ENCODE measurements at places on chromosomes 6 and 20. TPM values are rescaled to one million over a fixed set of nuclear protein-coding genes. Genes with fewer than 3 reads are reported as not detected.
A peak's percentile ranks its signal among the peaks of the same experiment; 100 is the strongest.

DNA sequence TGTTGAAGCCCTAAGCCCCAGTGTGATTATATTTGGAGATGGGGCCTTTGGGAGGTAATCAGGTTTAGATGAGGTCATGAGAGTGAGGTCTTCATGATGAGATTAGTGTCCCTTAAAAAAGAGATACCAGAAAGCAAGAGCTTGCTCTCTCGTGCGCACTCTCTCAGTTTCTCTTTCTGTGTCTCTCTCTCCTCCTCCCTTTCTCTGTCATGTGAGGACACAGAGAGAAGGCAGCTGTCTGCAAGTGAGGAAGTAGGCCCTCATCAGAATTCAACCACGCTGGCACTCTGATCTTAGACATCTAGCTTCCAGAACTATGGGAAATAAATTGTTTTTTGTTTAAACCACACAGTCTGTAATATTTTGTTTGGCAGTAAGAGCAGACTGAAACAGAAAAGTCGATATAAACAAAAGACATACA lies 180.5 kb downstream of the IBTK start:
- DNase-seq = peak; percentile 76

DNA sequence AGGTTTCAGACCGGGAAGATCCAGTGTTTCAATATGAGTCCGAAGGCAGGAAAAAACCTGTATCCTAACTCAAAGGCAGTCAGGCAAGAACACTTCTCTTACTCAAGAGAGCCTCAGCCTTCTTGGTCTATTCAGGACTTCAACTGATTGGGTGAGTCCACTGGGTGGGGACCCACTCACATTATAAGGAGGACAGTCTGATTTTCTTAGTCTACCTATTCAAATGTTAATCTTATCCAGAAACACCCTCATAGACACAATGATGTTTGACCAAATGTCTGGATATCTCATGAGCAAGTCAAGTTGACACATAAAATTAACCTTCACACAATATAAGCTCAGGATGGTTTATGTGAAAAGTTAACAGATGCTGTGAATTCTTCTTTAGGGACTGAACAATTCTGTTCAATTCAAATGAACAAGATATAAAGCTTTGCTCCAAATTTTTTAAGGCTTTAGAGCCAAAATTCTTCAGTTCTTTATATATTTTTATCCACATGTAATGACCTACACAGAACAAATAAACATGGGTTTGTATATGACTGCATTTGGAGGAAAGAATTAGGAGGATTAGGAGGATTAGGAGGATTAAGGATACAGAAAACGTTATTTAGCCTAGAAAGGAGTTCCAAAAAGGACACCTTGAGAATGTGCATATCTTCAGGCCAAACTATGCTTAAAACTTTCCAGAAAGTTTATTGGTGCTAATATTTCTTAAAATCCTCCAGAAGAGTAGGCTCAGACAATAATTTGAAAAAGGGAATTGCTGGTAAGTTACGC lies 35.3 kb upstream of the LAMA2 start:
- DNase-seq = no peak

GRCh38 chr6:3707024-3707423 lies 44.5 kb downstream of the PXDC1 start:
- DNase-seq = peak; percentile 82

DNA sequence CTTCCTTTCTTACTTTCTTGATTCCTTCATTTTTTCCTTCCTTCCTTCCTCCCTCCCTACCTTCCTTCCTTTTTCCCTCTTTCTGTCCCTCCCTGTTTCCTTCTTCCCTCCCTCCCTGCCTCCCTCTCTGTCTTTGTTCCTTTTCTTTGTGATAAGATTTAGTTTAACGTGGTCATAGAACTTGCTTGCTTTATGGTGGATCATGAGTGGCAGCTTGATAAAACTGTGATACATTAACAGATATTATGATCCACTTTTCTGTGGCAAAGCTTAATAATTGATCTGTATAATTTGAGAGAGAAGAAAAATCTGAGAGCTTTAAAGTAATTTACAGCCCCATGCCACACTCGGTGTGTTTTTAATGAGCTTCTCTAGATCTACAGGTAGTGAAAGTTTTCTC lies 280.5 kb downstream of the RNF144B start:
- no peak for DNase-seq

DNA sequence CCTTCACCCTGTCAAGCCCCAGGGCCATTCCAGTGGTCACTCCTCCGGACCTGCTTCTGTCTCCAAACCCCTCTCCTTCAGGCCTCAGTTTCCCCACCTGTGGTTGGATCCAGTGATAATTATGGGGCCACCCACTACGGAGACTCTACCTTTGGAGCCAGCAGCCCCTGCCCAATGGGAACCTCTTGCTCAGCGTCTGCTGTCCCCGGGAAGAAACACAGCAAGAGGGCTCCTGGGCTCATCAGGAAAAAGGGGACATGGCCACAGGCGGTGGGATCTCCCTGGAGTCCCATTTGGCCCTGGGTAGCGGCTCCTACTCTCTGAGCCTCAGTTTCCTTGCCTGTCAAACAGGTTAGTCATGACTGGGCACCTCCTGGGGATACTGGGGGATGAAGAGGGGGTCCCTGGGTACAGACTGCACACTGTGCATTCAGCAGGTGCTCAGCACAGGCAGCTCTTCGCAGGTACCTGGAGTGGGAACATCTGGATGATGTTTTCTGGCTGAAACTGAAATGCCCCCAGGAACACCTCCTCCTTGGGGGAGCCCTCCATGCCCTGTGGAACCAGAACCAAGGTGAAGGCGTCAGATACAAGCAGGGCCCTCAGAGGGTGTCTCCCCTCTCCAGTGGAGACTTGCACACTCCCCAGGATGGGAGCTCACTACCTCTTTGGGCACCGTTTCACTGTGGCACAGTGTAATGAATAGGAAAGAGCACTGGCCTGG lies 19.4 kb downstream of the SUN5 start:
- DNase-seq = no peak

- peak; percentile 73 for DNase-seq
These were observed at the start of gene EZR for GRCh38 chr6:158819213-158819976. Gene EZR (minus strand): TSS chr6:158819368. CDS start chr6:158818093, 1,275 bp downstream.

DNA sequence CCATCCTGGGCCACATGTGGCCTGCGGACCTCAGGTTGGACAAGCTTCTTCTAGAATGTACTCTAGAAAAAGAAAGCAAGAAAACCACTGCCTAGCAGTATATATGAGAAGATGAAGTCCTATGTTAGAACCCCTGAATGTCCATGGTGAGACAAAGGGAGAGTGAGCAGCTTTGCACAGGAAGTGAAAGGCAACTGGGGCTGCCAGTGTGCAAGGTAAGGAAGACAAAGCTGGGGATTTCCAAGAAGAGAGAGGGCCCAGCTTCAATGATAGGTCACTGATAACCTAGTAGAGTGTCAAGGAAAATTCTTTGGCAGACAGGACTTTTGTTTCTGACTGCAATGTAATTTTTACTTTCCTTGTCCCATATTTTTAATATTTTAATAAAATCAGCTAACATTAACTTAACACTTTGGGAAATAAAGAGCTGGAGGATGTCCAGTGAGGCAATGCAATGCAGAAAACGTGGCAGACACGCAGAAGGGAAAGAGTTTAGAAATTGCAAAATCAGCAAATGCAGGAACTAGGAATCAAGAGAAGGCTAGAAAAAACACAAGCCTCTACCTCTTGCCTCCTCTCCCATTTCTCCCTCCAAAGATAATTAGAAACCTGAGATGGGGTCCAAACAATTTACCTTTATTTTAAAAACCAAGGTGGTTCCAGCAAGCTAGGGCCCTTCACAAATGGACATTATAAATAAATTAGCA lies 47.4 kb downstream of the CYP39A1 start:
- no peak for DNase-seq

- DNase-seq = peak; percentile 78
These were observed 1.2 kb upstream of the TMEM217 start for GRCh38 chr6:37259191-37259590.

- no peak for DNase-seq
These were observed 28.9 kb downstream of the PSMB9 start for GRCh38 chr6:32882879-32883250.

- no peak for DNase-seq
These were observed 318.2 kb upstream of the RGS17 start for GRCh38 chr6:153449279-153449678.

DNA sequence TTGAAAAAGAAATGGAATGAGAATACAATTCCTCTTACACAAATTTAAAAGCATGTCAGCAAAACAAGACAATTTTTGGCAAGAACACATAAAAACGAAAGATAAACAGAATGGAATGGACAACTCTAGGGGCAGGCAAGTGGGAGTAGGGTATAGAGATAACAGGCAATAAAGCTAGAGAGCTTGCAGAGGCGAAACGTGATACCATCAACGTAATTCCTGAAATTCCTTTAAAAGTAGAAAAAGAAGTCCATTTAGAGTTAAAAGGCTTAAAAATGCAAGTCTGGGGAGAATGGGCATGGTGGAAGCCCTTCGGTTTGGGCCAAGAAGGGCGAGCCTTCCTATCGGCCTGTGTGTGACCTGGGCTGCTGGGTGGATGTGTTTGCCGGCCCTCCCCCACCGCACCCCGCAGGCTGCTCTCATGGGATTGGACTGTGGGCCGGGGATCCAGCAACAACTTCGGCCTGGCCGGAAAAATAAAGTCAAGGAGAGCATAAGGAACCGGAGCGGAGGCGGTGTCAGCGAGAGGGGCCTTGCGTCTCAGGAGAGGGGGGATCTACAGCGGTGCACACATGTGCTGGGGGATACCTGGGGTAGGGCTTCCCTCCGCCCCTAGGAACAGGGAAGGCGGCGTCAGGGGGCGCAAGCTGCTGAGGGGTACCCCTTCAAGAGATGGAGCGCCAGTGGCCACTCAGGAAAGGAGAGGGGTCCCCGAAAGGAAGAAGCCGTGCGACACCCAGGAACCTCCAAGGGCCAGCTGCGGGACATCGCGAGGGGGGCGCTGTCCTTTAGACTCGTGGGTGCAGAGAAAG lies 4.1 kb downstream of the TMEM239 start:
- no peak for DNase-seq

DNA sequence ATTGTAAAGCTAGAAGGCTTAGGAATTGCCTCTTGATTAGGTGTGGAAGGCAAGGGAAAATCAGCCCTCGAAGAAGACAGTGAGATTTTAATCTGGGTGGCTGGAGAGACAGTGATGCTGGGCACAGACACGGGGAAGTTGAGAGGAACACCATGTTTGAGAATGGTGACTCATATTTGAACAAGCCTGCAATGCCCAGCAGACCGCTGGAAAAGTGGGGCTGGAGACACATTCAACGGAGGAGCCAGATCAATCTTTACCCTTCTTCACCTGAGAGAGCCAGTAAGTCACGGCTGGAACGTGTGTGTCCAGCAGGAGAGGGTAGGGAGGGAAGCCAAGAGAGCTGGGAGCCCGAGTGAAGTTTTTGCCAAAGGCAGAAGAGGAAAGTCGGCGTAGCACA lies 3.7 kb upstream of the ESR1 start:
- DNase-seq = no peak

- peak; percentile 74 for DNase-seq
These were observed 8.9 kb upstream of the ERVFRD-1 start for GRCh38 chr6:11120271-11121005.

GRCh38 chr20:20668639-20669038 lies 43.8 kb downstream of the RALGAPA2 start:
- DNase-seq = no peak

DNA sequence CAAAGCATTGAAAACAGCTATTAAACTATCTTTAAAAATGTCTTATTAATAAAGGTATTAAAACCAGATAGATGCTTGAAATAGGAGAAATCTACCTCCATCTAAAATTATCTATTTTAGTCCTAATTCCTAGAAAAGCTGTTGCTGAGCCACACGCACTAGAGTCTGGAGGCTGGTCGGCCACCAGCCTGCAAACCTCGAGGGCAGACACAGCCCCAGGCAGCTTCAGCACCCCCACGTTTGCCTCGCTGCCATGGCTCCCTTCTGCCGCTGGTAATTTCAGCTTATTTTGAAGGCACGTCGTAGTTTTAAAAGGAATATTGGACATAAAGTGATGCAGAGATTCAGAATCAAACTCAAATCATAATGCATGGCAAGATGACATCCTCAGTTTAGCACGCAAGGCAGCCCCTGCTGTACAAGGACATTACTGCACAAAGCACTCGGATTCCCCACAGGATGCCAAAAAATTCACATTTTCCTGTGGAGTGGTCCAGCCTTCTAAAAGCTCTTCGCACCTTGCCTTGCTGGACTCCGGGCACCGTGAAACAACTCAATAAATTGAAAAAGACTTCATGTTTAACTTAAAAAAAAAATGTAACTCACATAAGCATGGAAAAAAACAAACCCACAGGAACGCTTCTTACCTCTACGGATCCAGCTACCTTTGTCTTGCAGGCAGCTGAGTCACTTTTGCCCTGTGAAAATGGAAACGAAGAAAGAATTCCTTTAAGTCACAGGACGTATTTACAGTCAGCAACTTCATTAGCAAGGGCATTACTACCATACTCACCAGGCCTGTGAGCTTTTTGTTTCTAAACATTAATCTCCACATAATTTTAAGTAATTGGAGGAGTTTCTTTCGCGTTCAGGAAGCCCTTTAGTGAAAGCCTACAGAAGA lies 143.4 kb upstream of the RPS6KA2 start:
- peak; percentile 35 for DNase-seq

GRCh38 chr6:38676236-38676973 lies 26.5 kb downstream of the GLO1 start:
- no peak for DNase-seq

GRCh38 chr6:163494279-163494727 lies 79.8 kb downstream of the QKI start:
- no peak for DNase-seq

DNA sequence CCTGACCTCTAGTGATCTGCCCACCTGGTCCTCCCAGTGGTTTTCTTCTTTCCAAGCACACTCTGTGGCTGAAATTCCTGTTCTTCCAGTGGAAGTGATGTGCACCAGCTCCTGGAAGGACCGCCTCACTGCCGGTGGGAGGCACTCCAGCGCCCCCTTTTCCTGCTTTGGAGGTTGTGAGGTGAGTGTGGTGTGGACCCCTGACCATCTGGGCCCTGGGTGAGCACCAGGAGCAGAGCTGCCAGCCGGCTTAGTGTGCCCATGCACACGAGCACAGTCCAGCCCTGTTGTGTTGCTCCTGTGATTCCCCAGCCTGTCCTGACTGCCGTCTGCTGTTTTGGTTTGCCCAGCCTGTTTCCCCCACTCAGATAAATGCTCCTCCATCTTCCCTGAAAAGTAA lies 134.6 kb downstream of the FNDC1 start:
- DNase-seq = no peak

Gene GRM1
- total RNA-seq = under 0.01 TPM

Gene ARMC12
- 0.40 TPM for total RNA-seq

Gene STK4
- total RNA-seq = 12.7 TPM

Gene TREML2
- total RNA-seq = not detected

Gene SLC22A3
- not detected for total RNA-seq

Gene ENPP3
- total RNA-seq = 0.40 TPM

Gene LY6G6F
- not detected for total RNA-seq

Gene MARCKS
- 187 TPM for total RNA-seq

Gene SLC13A3
- total RNA-seq = not detected

Gene FILIP1
- 13.3 TPM for total RNA-seq
